ENCODE measurements at places on chromosomes 2 and 18.

DNA sequence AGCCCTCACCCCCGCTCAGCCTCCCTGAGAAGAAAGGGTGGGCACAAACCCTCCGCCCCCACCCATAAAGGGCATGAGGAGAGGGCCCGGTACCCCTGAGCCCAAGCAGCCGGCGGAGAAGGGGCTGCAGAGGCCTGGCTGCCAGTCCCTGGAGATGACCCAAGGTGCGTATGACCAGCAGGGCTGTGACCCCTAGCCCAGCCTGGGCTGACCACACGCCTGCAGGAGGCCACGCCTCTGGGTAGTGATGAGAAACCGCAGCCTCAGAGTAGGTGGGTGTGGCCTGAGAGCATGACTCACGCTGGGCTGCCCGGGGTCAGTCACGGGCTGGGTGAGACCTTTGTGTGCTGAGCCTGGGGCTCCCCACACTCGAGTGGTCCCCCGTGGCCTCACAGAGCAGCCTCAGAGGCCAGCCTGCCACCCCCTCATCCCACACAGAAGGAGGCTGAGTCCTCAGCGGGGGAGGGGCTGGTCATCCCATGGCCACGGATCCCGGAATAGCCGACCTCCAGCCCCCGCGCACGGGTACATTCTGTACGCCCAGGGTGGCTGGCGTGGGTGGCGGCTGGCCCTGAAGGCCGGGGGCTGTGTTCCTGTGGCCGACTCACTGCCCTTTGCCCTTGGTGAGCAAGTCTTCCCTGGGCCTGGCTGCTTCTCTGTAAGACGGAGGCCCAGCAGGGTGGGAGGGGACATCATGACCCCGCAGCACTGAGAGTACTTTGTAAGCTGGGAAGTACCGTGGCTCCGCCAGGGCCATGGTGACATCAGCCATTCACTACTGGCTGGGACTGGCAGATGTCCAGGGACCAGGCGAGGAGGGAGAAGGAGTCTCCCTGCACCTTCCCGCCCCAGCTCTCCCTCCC, 110.8 kb upstream of the OTOS start:
- no peak for DNase-seq

GRCh38 chr2:186307871-186308270, 178.2 kb upstream of the ZC3H15 start:
- no peak for DNase-seq

DNA sequence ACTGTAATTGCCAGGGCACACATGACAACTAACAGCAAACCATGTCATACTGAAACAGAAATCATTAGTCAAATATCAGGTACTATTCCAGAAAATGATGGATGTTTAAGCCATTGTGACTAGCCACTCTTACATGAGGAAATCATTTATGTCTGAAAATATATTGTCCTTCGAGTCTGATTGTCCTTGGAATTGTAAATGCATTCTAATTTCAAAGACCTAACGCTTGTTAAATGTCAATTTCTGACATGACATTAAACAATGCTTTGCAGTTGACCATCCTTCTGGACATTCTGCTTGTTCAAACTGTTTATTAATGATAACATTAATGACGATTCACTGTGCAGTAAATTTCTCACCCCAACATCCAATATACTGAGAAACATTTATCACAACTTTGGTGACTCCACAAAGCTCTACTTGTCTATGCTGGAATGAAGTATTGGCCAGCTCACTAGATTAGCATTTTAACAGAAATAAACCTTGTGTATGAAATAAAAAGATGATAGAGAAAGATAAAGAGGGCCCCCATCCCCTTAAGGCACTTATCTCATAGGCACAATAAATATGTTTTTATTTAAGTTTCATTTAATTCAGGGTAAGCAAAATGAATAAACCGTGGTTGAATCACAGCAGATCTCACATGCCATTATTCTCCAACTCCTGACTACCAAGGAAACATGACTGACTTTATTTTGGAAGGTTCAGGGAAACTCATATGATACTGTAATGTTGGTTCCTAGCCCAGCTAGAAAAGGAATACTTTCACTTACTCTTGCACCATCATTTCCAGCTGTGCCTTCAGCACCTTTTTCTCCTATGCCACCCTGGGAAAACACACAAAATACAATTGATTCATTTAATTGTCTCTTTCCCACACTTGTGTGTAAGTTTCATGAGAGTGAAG, 82.3 kb downstream of the COL3A1 start:
- DNase-seq = no peak

- DNase-seq = no peak
Measured at GRCh38 chr2:148948868-148949267, 73.8 kb downstream of the KIF5C start.

DNA sequence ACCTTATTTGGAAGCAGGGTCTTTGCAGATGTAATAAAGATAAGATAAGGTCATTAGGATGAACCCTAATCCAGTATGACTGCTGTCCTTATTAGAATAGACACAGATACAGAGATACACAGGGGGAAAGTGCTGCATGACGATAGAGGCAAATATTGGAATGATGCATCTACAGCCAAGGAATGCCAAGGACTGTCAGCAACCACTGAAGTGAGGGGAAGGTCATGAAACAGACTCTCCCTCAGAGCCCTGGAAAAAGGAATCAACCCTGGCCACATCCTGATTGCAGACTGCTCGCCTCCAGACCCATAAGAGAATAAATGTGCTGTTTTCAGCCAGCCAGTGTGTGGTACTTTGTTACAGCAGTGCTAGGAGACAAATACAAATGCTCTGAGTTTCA, 14.8 kb downstream of the TMEM237 start:
- DNase-seq = no peak

GRCh38 chr2:149427387-149427786, 97.0 kb downstream of the LYPD6 start:
- no peak for DNase-seq

GRCh38 chr2:146818122-146818521, 1026.7 kb upstream of the ACVR2A start:
- no peak for DNase-seq

DNA sequence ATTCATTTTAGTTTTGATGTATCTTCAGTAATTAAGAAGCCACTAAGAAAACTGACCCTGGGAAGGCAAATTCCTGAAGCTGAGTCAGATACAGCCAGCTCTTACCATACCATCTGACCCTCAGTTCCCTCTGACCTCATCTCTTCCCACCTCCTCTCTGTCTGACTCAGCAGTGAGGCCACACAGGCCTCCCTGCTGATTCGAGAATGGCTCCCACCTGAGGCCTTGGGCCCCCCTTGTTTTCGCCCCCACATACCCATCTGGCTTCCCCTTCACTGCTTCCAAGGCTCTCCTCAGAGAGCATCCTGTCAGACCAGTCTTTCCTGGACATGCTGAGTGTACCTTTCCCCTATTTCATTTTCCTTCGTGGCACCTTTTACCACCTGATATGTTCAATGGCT, 71.0 kb upstream of the CYP1B1 start:
- DNase-seq = no peak

- no peak for DNase-seq
Measured at GRCh38 chr2:158729873-158730620, 65.1 kb upstream of the DAPL1 start.

DNA sequence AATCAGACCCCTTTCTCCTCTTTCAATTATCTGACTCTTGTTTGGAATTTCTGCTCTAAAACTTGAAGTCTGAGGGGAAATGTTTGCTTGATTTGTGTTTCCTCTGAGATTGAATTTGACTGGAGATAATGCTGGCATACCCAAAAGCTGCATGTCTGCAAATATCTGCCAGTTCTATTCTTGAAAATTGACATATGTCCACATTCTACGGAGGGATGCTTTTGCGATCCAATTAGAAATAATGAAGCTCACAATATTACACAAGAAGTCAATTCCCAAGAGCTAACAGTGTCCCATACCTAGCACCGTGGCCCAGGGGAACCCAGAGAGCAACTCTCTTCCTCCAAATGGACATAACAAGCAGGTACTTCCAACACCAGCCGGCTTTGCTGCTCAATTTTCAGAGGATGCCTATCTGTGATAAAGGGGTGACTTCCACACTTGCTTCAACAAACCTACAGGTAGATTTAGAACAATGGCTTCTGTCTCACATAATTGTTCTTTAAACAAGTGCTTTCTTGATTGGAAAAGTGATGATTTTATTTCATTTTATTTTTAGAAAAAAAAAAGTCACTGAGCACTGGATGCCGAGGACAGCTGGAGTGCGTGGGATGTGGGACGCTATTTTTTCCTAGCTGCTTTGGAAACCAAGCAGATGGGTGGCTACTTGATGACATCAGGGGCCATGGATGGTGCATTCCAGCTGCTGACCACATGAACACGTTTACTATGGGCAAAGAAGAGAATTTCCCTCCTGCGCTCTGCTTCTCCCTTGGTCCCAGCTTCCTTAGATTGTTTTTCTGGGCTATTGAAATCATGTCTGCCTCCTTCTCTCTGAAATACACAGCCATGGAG, 488.9 kb downstream of the RNF144A start:
- no peak for DNase-seq

GRCh38 chr2:146287281-146287680, 1557.5 kb upstream of the ACVR2A start:
- no peak for DNase-seq

- DNase-seq = no peak
Measured at GRCh38 chr2:28683100-28683706, 68.4 kb upstream of the PPP1CB start.

DNA sequence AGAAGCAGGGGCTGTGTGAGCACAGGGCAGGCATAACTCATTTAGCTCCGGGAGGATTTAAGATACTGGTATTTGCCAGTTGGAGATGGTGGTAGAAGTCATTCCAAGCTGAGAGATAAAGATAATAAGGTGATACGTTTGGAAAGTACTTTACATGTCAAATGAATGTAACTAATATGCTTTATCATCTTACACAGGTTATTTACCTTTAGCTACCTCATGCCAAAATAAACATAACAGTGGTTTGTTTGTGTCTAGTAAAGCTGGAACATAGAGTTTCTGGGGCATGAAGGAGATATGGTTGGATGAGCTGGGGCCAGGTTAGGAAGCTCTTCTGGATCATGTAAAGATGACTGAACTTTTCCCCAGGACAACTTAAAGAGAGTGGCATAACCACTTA, 126.9 kb upstream of the PIK3C3 start:
- no peak for DNase-seq

DNA sequence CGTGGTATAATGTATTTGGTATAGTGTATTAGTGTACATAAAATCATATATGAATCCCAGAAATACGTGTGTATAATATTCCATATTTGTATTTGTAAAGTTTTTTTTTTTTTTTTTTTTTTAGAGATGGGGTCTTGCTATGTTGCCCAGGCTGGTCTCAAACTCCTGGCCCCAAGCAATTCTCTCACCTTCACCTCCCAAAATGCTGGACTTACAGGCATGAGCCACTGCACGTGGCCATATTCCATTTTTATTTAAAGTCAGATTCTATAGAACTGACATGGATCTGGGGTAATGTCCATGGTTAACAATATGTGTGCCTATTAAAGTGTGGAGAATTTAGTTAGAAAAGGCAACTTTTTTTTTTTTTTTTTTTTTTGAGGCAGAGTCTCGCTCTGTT, 71.5 kb downstream of the ANTXR1 start:
- DNase-seq = no peak

DNA sequence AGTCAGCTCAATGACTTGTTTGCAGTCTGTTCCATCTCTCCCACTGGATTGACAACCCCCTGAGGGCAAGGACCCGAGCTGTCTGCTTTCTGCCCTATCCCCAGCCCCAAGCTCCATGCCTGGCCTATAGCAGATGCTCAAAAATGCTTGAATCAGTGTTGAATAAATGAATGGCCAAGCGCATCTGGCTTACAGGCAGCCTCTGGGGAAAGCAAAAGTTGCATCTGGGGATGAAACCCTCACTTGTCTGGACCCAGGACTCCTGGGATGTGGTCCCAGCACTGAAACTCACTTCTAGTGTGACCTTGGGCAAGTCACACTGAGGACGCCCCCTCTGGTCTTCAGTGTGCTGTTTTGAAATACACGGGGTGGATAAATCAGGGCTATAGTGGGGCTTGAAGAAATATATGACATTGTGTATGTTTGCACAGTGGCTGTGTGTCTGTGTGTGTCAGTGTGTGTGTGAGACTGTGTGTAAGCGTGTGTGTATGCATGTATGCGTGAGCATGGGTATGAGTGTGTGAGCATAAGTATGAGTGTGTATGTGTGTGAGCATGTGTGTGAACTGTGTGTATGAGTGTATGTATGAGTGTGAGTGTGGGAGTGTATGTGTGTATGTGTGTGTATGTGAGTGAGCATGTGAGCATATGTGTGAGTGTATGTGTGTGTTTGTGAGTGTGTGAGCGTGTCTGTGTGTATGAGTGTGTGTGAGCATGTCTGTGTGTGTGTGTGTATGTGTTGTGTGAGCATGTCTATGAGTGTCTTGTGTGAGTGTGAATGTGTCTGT, 27.8 kb upstream of the TNS1 start:
- no peak for DNase-seq

DNA sequence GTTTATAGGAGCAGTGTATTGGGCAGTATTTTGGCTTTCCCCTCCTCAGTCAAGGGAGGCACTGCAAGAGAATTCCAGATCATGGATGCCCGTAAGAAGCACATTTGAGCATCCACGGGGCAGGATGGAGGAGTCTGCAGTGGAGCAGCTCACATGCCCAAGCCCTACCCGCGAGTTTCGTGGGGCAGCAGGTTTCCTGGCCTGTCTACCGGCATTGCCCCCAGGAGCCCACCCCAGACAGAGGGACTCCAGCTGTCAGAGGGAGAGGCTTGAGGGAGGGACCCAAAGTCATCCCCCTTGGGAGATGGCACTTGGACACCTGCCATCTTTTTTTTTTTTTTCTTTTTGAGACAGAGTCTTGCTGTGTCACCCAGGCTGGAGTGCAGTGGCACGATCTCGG, 31.3 kb downstream of the TMEM177 start:
- DNase-seq = no peak

- no peak for DNase-seq
Measured at GRCh38 chr2:70044290-70045040, 42.8 kb upstream of the PCBP1 start.

DNA sequence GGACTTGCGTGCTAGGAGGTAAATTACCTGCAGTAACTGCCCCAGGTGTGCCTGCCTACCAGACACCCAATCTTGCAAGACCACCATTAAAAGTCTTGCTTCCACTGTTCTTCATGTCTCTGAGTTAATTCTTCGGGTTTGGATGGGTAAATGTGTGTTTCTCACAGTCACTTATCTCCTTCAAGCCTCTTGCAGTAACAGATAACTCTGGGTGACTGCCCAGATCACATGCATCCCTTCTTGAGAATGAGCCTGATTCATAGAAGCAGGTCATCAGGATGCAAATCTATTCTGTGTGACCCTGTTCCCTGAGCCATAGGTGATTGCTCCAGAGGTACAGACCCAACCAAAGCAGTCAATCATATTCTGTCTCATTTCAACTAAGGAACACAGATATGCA, 194.6 kb downstream of the METTL4 start:
- DNase-seq = no peak

DNA sequence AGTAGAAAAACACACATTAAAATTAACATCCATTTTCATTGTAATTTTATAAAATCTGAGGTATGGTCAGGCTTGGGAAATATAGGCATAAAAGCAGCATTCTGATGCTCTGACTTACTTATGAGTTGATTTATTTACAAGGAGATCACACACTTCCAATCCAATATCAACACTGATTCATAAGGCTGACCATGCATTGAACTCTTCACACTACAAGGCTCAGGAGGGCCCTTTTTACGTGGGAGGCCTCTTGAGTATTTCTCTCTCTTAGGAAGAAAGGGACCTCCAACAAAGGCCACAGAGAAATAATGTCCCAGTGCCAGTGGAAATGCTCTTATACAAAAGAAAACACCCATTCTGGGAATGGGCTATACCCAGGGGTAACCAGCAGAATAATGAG, 222.8 kb downstream of the NAPG start:
- no peak for DNase-seq

GRCh38 chr18:22467760-22468553, 50.2 kb upstream of the CTAGE1 start:
- DNase-seq = no peak

GRCh38 chr18:59022167-59022945, 117.3 kb upstream of the SEC11C start:
- no peak for DNase-seq
